Stimulated activated naive CD4-positive, alpha-beta T cell treated with Interleukin-2 at 50 U/mL for 16 hours (primary cell): ENCODE measurements at places on chromosomes 1 and 21.

GRCh38 chr21:45542667-45543370 lies 579 bp upstream of the SLC19A1 start:
- DNase-seq = no peak

DNA sequence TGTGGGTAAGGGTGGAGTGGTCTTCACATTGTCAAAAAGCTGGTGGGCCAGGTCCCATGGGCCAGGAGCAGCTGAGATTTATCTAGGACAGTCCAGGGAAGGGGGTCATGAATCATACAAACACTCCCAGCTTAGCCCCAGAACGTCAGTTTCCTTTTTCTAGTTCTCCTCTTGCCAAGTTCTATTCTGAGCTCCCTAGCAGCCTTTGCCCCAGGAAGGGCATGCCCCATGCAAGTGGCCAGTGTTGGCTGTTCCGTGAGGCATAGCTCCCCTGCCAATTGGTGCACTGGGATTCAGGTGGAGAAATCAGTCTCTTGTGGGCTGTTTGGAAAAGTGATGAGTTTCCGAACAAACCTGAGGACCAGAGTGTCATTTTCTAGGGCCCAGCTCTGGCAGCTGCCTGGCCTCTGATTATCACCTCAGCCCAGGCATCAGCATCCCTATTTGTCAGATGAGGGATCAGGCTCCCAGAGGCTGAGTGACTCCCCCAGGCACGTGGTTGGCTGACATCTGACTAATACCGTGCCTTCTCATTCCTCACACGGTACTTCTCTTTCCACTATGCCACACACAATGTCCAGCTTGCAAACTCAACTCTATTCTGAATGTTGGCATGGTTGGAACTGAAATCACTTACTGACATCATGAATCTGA lies 14.2 kb upstream of the MYOM3 start:
- no peak for DNase-seq

GRCh38 chr1:151134396-151134795 lies 12.0 kb downstream of the SEMA6C start:
- DNase-seq = no peak

GRCh38 chr1:40872276-40872675 lies 10.1 kb upstream of the CITED4 start:
- DNase-seq = no peak

- no peak for DNase-seq
Measured at GRCh38 chr1:240271081-240271480, 179.4 kb downstream of the FMN2 start.

GRCh38 chr21:26245428-26245827 lies 74.9 kb upstream of the APP start:
- no peak for DNase-seq

GRCh38 chr21:22885614-22886013 lies 1887.4 kb downstream of the NCAM2 start:
- no peak for DNase-seq

GRCh38 chr1:205421798-205422197 lies at the start of gene LEMD1:
Gene LEMD1, minus strand, starts transcription at chr1:205422056. Its CDS starts 1,520 bp downstream, at chr1:205420536.
- no peak for DNase-seq

DNA sequence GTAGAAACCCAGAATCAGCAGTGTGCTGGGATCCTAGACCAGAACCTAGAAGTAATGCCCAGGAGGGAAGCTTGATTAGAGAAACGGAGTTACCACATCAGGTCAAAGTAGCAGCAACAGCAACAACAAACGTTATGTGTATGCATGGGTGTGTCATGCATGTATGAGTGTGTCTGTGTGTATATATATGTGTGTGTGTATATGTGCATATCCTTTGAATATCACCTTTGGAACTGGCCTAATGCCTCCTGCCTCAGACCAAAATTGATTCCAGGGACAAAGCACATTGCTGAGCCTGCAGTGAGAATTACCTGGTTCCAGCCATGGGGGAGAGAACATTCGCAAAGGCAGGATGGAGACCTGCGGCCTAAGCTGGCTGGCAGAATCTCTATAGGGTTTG lies 55.9 kb downstream of the MAP10 start:
- DNase-seq = no peak

DNA sequence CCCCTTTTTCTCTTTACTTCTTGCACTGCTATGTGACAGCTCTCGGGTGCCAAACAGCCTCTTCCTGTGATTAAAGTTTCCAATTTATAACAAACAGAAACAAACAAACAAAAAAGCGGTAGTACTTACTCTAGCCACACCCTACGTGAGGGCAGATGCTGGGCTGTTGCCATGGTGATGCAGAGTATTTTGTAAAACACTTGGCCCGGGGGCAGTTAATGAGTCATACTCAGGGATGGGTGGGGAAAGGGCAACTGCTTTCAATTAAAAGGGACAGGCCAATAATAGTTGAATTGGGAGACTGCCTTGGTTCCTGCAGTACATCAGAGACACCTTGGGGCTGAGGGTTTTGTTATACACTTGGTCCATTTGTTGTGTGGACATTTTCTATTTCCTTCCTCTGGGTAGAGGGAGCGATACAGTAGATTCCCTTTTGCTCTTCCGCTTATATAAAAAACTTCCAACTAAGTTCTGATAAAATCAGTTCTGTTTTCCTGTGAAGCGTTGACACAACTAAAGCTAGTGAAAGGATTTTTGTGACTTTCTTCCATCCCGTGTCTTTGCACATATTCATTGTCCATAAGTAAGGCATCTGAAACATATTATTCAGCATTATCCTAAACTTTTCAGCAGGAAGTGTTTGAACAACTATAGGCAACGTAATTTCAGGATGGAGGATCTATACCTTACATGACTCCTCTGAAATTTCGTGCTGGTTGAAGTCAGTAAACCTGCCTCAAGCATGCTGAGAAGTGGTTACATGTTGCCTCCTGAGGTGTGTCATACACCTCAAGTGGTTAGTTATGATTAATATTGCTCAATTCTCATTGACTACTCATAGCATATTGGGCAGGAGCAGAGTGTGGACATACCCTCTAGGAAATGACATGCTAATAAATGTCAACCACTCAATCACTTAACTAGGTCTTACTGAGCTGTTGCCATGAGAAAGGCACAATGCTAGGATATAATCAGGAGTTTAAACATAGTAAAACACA lies 36.7 kb upstream of the THEM4 start:
- DNase-seq = peak; percentile 79

GRCh38 chr1:212633161-212633560 lies 24.6 kb downstream of the ATF3 start:
- no peak for DNase-seq

DNA sequence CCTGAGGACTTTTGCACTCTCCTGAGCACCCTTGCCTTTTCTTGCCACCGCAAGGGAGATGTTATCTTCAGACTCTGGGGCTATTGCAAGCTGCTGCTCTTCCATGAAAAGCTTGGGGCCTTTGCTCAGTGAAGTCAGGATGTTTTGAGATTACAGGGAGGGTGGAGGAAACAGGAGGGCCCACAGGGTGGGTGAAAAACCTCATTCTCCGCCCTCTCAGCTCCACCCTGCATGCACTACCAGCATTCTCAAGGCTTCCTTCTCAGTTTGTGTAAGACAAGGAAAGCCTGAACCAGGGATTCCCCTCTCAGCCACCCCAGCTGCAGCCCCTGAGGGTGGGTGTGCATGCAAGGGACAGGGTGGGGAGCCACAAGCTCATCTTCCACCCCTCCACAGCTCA lies 25.8 kb upstream of the ZNF648 start:
- no peak for DNase-seq

DNA sequence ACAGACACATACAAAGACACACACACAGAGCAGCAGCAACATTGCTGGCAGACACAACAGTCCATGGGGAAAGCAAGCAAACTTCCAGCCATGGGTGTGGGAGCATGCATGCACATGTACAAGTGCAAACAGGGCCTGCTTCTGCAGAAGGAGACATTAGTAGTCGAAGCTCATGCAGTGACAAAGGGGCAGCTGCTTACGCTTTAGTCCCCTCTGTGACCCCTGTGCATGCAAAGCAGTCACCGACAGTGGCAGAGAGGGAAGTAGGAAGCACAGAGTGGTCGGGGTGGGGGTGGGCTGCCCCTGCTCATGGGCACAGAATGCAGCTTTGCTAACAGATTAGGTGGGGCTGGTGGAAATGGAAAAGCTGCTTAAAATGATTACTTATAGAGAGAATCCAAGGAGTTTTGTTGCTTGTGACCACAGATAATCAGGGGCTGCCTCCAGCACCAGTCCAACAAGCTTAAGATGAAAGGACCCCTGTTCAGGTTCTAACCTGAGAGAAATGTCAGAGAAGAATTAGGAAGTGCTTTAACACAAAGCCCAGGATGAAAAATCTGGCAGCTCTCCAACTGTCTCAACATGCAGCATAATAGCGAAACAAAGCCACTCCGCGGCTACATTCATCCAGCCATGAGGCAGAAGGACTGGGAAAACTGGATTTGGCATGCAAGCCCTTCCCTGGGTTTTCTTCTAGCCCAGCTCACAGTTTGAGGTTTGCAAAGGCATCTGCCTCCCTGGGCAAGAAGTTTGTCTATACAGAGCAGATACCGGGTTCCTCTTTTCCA lies 378.9 kb downstream of the KCNH1 start:
- DNase-seq = no peak

DNA sequence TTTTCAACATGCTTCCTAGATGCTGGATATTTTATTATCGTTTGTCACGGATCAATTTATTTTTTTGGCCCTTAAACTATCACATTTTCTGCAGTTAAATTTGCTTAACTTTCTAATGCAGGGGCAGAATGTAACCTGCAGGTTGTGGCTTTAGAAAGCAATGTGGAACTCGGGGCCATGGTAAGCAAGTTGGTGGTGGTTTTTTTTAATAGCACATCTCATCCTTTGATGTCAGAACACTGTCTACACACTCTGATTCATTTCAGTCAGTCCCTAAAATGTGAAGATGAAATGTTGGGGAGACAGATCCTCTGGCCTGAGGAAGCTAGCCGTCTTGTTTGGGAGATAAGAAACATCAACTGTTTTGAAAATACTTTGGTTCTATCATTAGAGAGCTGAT lies 89.5 kb downstream of the GALNT2 start:
- DNase-seq = no peak

DNA sequence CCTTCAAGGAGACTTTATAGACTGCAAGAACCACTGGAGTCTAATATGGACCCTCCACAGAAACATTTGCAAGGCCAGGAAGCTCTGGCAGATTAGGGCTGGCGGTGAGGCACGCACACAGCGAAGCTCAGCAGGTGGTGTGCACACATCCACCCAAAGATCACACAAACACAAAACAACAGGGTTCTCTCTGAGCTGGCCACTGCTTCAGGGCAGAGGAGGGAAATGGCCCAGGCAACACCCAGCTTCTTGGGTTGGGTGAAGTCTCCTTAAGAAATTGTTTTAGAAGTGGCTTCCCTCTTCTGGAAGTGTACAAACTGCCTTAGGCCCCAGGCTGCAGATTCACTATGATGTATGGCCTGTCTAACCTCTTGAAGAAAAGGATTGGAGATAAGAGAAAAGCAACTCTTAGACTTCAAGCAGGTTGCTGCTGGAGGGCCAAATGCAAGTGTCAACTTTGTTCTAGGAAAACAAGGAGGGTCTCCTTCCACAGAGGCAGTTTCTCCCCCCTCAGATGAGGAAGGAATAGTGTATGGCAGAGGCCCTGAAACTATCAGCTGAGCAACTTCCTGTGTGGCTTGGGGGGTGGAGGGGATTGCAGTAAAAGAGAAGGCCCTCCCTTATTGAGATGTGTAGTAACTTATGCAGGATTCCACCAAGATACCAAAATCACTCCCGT lies 2.0 kb downstream of the RCSD1 start:
- peak; percentile 11 for DNase-seq

GRCh38 chr1:18942340-18942739 lies 14.1 kb downstream of the IFFO2 start:
- DNase-seq = no peak

GRCh38 chr21:39483917-39484316 lies 32.1 kb downstream of the SH3BGR start:
- DNase-seq = no peak

- no peak for DNase-seq
Measured at GRCh38 chr1:230869500-230869899, 1.2 kb upstream of the C1orf198 start.

DNA sequence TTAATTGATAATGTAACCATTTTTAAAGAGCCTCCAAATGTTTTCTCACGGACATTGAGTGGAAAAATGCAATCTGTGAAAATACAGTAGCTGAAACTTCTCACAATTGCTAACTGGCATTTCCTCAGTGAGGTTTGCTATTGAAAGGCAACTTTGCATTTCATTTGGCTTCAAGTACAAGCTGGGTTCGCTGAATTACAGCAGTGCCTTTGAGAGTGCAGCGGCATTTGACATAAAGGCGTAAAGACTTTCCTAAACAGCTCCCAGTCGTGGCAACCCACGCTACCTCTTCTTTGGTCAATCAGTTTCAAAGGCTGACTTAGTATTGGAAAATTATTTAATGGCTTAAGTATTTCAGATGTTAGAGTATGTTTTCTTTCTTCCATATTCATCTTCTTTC lies 39.3 kb upstream of the ZBTB18 start:
- DNase-seq = no peak

GRCh38 chr1:85451236-85451830 lies 13.6 kb downstream of the DDAH1 start:
- DNase-seq = no peak
